NCI-H1694 (cell line): ENCODE measurements at places on chromosomes 1 and 21.

- no peak for DNase-seq
Measured at GRCh38 chr1:155463865-155464650, 98.5 kb downstream of the ASH1L start.

DNA sequence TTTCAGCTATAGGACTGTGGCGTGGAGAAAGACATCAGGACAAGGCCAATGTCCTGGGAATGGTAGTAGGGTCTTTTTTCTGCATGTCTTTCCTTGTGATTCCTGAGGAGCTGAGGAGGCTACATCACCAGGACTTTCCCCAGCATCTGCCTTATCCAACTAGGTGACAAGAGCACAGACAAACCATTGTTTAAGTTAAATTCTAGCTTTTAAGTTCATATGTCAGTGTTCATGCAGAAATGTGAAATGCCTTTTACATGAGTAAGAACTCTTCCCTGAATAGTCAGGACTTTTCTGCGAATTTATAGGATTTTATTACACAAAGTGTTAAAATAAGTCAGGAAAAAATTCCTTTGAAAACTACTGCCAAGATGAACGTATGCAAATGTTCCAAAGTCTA is 154.2 kb downstream of the PTGER3 start:
- DNase-seq: no peak

- no peak for DNase-seq
Measured at GRCh38 chr1:36006941-36007500, 76.1 kb downstream of the AGO3 start.

DNA sequence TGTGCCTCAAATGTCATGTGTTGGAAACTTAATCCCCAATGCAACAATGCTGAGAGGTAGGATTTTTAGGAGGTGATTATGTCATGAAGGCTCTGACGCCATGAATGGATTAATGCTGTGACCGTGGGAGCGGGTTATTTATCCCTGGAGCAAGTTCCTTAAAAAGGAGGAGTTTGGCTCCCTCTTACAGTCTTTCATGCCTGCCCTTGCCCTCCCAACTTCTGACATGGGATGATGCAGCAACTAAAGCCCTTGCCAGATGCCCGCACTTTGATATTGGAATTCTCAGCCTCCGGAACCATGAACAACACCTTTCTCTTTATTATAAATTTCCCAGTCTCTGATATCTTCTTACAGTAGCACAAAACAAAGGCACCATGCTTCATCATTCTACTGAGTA is 685.3 kb upstream of the CHRM3 start:
- no peak for DNase-seq

- no peak for DNase-seq
Measured at GRCh38 chr1:47908258-47908657, 88.9 kb downstream of the TRABD2B start.

GRCh38 chr1:238777551-238777950 is 608.8 kb upstream of the CHRM3 start:
- DNase-seq: no peak

DNA sequence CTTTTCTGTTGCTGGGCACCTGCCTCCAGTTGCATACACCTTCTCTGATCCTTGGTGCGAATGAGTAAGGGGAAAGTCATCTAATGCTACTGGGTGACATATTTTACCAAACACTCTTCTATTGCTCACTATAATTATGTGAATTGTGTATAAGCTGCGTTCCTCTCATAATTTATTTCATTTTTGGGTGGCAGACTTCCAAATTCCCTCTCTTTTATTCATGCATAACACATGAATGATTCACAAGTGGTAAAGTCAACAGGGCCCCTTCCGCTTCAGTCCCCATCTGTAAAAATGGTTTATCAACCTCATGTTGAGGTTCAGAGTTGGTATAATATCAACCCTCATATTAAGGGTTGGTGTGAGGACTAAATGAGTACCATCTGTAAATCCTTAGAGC is 3.2 kb upstream of the QSOX1 start:
- DNase-seq: peak; percentile 81

- no peak for DNase-seq
Measured at GRCh38 chr1:32868085-32868484, 2.6 kb downstream of the FNDC5 start.

DNA sequence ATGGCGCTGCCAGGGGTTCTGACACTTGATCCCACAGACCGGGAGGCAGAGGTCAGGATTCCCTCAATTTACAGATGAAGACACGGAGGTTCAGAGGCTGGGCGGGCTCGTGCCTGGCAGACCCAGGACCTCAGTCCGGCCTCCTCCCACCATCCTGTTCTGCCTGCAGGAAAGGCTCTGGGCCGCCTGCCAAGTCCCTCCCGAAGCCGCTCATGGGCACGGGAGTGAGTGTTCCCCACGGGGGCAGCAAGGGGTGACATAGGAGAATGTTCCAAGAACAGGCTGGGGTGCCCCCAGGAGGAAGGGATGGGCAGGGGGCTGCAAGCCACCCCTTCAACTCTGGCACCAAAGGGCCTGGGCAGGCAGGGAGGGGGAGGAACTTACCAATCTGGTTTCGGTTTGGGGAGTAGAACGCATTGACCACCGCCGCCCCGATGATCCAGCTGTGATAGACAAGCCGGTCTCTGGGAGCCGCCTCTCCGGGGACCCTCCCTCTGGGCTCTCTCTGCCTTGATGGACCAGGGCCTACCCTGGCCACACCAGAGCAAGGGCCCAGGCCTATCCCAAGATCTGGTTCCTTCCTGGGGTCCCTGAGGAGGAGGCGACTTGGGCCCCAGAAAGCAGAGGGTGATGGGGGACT is 7.5 kb downstream of the PRXL2B start:
- DNase-seq: no peak

GRCh38 chr21:36202726-36203602 is 46.3 kb downstream of the DOP1B start:
- no peak for DNase-seq

DNA sequence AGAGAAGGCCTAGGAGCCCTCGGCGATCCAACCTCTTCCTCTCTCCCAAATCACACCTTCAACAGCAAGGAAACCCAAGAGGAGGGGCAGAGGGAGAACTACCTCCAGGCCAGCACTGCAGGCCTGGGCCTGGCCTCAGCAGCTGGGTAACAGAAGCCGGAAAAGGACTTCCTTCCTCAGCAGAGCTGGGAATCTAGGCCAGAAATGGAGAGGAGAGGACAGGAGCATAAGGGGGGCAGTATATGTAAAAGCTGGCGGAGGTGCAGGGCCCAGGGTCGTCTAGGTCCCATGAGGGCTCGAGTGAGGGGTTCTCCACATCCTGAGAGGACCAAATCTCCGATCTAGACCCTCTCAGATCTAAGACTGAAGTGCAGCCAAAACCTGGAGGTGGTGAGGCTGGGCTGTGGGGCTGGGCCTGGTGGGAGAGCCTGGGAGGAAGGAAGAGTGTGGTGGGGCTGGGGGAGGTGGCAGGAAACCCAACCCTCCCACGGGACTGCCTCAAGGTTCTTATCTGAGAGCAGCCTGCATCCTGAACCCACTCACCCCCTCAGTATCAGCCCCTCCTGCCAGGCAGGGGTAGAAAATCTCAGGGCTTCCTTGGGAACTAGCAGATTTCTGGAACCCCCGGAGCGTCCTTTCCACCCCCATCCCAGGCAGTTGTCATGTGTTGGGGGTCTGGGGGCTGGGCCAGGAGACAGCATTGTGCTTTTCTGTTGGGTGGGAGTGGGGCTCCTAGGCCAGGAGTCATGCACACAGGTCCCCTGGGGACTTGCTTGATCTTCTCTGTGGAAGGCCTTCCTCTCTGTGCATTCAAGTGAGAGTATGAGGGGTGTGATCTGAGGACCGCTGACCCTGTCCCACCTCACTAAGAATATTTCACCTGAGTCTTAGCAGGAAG is 33.0 kb downstream of the PIK3C2B start:
- no peak for DNase-seq

DNA sequence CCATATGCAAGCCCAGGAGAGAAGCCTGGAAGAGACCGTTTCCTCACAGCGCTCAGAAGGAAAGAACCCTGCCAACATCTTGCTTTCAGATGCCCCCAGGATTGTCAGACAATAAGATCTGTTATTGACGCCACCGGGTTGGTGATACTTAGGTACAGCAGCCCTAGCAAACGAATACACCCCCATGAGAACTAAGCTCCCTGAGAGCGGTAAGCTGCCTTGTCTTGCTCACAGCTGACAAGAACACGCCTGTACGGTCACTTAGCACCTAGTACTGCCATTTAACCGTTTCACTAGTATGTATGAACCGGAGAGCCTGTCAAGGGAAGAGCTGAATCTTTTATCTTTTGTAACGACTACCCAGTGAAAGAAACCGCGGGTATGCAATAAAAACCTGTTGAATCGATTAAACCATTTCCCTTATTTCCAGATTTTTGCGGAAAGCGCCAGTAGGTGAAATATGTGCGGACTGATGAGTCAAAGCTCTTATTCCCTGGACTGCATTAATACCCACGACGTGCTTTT is 619 bp upstream of the ZBTB8B start:
- no peak for DNase-seq

DNA sequence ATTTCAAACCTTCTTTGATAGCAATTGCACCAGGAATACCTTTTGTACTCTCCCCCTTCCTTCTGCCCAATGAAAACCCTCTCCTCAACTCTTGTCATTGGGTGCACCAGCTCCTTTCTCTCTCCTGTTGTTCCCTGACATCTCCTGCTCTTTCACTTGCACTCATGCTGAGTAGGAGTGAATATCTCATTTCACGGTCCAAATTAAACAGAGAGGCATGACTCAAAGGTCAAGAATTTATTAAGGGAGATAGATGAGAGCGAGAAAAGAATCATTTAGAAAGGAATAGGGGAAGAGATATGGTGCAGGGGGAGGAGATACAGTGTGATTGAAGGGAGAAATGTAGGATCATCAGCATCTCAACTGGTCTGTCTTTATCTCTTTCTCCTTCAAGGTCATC is 22.1 kb downstream of the AIM2 start:
- no peak for DNase-seq

GRCh38 chr21:17359781-17360180 is 153.1 kb upstream of the CXADR start:
- DNase-seq: no peak

DNA sequence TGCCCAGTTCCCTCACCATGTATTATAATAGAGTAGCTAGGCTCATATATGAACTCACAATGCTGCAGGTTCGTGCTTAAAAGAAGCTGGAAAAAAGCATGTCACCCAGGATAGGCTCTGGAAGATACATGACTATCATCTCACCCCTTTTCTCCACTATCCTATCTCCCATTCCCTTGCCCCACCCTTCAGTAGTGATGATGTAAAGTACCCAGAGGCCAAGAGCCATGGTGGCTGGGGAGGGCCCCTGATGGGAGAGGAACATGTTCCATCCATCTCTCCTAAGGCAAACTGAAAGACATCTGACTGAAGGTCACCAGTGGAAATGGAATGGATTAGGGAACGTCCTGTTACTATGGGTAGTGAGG is 20.3 kb upstream of the RBBP5 start:
- no peak for DNase-seq

- DNase-seq: no peak
Measured at GRCh38 chr1:53736290-53736689, 2.7 kb downstream of the GLIS1 start.
